ENCODE measurements at places on chromosomes 4 and X. TPM values are rescaled to one million over a fixed set of nuclear protein-coding genes. Genes with fewer than 3 reads are reported as not detected.

DNA sequence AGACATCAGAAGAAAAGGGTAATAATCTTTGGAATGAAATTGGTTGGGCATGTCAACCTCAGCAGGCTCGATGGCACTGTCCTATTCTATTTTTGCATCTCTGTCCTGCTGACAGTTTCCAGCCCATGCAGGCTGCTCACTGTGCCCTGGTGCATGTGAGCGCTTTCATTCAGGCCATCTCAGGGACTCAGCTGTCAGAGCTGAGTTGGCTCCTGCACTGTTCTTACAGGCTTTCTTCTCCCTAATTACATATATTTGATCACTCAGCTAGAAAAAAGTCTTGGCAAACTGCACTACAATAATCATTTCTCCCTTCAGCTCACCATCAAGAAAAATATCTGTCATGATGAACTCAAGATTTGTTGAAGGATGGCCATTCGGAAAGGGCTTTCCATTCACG lies 84.7 kb downstream of the RASL11B start:
- DNase-seq = no peak

GRCh38 chr4:113170805-113171468 lies 121.5 kb downstream of the ANK2 start:
- no peak for DNase-seq

DNA sequence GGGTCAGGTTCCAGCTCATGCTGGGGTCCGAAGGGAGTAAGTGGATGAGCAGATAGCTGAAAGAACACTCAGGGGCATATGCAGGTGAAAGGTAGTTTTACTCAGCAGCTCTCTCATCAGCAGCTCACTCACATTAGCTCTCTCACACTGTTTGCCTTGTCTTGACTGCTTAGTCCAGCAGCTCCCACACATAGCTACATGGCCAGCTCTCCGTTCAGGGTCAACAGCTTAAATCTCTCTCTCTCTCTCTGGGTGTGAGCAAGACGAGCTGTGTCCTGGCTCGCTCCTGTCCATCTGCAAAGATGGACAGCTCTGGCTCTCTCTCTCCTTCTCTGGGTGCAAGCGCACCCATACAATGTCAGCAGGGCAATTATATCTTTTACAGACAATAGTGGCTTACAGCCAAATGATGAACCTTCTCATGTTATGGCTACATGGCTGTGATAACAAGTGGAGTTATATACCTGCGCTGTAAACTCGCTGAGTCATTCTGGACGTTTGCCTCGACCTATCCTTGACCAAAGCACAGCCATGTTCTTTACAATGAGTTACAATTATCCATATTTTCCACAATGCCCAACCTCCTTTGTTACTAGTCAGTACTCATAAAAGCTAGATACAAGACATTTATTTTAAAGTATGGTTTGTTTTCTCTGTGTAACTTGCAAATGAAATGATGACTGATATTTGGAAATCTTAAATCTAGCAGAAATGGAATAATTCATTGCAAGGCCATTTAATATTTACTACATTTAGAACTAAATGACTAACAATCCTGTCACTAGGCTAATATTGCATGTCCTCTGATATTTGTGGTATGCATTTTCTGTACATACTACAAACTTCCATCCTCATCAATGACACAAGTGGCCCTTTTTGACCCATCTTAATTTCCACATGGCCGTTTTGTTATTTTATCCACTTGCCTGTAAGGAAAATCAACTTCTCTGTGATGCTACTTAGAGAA lies 9.3 kb downstream of the PAPSS1 start:
- no peak for DNase-seq

DNA sequence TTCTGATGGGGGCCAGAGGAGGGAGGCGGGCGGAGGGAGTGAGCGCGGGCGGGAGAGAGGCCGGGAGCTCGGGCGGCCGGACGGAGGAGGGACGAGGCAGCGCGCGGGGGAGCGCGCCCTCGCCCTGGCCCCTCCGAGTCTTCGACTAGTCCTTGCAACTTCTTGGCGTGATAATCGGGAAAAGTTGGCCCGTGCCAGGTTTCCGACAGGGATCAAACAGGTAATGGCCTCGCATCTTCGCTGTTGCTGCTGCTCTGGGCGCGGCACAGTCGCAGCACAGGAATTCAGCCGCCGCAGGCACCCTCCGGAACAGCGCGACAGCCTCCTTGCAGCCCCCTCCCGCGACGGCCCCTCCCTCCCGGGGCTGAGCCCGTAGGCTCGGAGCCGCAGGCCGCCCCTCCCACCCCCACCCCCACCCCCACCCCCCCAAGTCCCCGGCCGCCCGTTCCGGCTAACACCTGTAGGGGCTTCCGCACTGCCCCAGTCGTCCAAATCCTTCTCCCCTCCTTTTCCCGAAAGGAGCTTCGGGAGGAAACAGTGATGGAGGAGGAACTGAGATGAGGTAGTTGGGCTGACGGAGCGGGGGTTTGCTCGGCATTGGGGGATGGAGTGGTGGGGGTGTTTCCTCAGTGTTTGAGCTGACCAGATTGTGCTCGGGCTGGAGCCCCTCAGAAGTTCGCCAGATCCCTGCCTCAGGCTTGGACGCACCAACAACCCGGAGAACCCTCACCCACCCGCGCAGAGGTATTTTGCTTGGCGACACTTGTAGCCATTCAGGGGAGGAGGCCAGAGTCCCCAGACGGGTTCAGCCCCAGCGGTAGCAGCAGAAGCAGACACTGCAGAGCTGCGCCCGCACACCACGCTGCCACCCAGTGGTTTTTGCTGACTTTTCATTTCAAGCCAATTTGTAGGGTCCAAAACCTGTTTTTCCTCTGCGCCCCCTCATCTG lies at the start of gene FGF13:
Gene FGF13 (minus strand): TSS at position 319 of the 949 bp plus-strand sequence. CDS start 714 bp downstream, outside the sequence.
- no peak for DNase-seq

EMD gene
- total RNA-seq = 64.1 TPM

GRCh38 chr4:138902705-138903104 lies 112.9 kb upstream of the NOCT start:
- no peak for DNase-seq

DNA sequence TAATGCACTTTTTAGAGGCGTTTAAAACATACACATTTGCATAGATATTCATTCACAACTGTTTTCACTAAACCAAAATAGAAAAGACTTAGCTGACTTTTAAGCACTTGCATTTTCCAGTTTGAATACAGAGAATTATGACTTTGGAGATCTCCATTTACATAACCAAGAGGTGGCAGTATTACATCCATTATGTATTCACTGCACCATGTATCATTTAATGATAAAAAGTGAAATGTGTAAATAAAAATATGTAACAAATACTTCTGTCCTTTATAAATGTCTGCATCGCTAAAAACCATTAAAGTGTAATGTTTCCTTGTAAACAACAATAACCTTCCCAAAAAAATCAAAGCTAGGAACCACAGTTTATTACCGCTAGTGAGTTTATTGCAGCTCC lies 413.2 kb downstream of the FGF13 start:
- DNase-seq = no peak

ADGRL3 gene
- total RNA-seq = 1.1 TPM

DNA sequence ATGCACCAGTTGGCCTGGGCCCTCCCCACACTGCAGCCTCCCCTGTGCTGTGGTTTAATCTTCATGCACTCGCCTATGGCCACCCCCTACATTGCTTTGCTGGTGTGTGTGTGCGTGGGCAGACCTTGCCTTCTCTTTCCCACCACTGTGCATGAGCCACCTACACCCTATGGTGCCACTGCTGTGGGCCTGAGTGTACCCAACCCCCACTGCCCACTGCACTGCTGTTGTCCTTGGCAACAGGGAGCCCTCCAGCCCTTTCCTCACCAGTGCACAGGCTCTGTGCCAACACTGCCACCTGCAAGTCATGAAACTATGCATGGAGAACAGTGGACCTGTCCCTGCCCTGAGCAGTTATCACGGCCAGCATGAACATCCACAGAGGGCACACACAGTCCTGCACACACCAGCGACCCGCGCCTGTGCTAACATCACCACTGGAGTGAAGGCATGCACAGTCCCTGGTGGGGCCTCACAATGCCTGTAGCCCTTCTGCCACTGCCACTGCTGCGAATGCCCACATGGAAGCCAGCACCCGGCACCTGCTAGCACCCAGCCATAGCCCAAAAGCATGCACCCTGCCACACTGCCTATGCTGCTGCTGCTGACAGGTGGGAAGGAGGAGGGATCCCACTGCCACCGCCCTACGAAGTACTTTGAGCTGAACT lies 237.8 kb upstream of the ARSJ start:
- no peak for DNase-seq

GRCh38 chr4:16765546-16765945 lies 132.9 kb downstream of the LDB2 start:
- no peak for DNase-seq

- DNase-seq = no peak
These were observed 81.6 kb downstream of the NAF1 start for GRCh38 chr4:163085085-163085484.

DNA sequence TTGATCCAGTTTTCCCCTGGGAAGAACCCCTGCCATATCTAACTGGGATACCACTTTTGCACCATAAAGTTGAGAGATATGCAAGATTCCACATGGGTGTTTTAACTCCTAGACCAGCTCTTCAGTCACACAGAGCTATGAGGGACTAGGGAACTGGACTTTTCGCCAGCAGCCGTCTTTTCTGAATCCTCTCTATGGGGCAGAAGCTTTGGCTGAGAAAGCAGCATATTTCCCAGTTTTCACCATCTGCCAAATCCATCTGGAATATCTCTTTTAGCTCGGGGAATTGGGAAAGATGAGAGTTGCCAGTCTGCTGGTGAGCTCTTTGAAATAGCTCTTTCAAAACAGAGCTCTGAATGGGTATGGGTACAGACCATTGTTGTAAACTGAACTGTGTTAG lies 20.9 kb downstream of the APOOL start:
- DNase-seq = no peak

DNA sequence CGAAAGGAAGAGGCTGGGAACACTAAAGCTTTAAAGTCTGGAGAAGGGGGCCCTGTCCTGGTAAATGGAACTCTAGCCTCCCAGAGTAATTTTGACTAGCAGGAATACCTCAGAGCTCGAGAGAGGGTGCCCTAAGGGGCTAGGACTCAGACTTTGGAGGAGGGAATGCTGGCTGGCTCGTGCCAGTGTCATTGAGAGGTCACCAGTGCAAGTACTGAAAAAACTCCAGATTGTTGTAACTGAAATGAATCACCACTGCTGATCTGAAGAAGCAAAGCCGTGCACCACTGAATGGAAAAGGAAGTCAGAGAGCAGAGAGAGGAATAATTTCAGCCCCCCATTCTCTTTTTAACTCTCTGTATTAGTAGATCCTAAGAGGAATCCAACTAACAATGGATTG lies 690.2 kb downstream of the FAT4 start:
- DNase-seq = no peak

DNA sequence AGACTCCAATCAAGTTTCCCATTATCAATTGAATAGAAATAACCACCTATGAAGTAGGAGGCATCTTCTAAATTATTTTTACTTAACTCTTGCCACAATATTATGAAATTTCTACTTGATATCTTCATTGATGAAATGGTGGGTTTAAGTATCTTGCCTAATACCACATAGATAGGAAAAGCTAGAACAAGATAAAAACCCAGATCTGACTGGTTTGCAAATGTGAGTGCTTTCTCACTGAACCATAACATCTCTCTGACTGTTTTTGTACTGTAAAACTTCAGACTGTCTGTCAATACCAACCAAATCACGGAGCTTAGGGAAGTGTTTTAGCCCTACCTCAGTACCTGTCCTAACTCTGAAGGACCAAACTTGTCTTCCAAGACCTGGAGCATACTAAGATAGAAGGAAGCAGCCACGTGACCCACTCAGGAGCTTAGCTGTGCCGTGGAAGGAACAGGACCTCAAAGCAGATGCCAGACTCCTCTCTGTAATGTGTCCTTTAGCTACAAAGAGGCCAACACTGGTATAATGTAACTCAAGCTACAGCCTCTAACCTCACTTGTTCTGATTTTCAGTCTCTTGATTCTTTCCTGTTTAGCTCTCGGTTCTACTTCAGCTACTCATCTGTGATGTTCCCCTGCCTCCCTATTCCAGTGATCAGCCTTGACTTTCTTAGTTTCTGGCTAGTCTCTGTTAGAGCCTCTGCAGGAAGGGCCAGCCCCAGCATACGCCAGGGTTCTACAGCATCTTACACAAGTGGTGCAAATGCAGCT lies 84.4 kb downstream of the LRP2BP start:
- no peak for DNase-seq

DNA sequence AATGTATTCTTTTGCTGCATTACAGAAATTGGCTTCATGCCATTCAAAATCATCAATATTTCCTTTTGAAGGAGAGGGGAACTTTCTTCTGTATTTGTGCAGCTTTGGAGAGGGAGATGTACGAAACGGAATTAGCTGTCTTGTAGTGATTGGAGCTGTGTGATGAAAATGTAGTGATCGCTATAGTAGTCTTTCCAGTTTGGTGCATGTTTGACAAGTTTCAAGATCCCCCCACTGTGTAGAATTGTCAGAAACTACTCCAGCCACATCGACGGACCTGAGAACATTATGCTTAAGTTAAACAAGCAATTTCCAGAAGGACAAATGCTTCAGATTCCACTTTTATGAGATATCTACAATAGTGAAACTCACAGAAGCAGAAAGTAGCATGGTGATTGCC lies 21.6 kb upstream of the MAGEA1 start:
- no peak for DNase-seq

- DNase-seq = no peak
These were observed 291.3 kb upstream of the ANKRD50 start for GRCh38 chr4:125003840-125004239.

- DNase-seq = no peak
These were observed 1.2 kb downstream of the CHIC2 start for GRCh38 chr4:54063229-54063628.

- no peak for DNase-seq
These were observed 15.6 kb downstream of the FLNA start for GRCh38 chrX:154358829-154359228.

Measured in glomerular endothelial cell (primary cell).